ENCODE measurements at places on chromosomes 4 and X. TPM values are rescaled to one million over a fixed set of nuclear protein-coding genes. Genes with fewer than 3 reads are reported as not detected.

GRCh38 chr4:100707786-100708185 lies 190.0 kb upstream of the EMCN start:
- H3K27ac ChIP-seq: no peak overlapping the region
- DNase-seq: no peak
- no peaks in the 10 kb centered on the region for H3K4me1 ChIP-seq
- H3K27me3 ChIP-seq: no peaks in the 10 kb centered on the region
- H3K4me3 ChIP-seq: no peak overlapping the region

- no peaks in the 10 kb centered on the region for H3K4me1 ChIP-seq
- no peak overlapping the region for H3K4me3 ChIP-seq
- no peaks in the 10 kb centered on the region for H3K27me3 ChIP-seq
- no peak for DNase-seq
- no peak overlapping the region for H3K27ac ChIP-seq
Observed at GRCh38 chr4:90950385-90950841, 823.2 kb downstream of the CCSER1 start.

GRCh38 chrX:153471663-153472280 lies 1.4 kb upstream of the HAUS7 start:
- H3K4me3 ChIP-seq: no peak overlapping the region
- DNase-seq: no peak
- no peaks in the 10 kb centered on the region for H3K4me1 ChIP-seq
- H3K27ac ChIP-seq: no peak overlapping the region

- no peaks in the 10 kb centered on the region for H3K36me3 ChIP-seq
- H3K27ac ChIP-seq: no peak overlapping the region
- H3K4me1 ChIP-seq: no peaks in the 10 kb centered on the region
- no peak overlapping the region for H3K4me3 ChIP-seq
- H3K27me3 ChIP-seq: no peaks in the 10 kb centered on the region
Observed at GRCh38 chr4:132238697-132239096, 910.4 kb upstream of the PCDH10 start.

DNA sequence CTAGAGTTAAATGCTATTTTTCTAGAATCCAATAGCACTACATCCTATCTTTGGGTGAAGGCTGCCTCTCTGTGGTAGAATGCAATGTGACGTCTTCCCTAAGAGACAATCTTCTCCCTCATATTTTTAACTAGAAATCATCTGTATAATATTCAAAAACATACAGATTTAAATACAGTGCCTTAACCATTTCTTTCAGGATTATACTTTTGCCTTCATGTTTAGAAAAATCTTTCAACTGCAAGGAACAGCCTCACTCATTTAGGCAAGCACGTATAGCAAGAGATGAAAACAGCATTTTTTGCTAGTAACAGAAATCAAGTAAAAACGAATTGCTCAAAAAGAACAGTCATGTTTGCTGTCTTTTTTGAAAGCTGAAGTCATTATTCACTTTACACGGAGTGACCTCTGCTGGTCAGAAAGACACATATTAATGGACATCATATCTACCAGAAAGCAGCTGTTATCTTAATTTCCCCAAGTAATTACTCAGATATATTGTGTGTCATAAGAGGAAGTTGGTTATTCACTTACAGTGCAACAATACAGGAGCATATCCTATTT lies 422.3 kb downstream of the STPG2 start:
- no peak for DNase-seq
- H3K4me3 ChIP-seq: no peak overlapping the region
- no peak overlapping the region for H3K27ac ChIP-seq
- no peaks in the 10 kb centered on the region for H3K27me3 ChIP-seq
- H3K4me1 ChIP-seq: no peaks in the 10 kb centered on the region

DNA sequence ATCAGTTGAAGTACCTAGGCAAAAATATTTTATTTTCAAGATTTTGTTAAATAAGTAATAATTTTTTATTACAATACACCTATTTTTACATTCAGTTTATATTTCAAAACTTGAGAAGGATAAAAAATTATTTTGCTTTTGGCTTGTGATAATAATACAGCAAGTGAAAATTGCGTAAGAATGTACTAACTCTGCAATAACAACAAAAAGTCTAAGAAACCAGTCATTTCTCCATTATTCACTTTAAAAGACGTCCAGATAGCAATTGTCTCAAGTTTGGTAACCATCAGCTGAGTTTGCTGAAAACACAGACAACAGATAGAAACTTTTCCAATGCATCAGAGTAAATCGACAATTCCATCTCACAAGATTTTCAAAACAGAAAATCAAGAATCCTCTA lies 12.1 kb downstream of the CXCL8 start:
- no peak overlapping the region for H3K4me3 ChIP-seq
- no peak for DNase-seq
- H3K36me3 ChIP-seq: no peaks in the 10 kb centered on the region
- no peaks in the 10 kb centered on the region for H3K27me3 ChIP-seq
- no peak overlapping the region for H3K27ac ChIP-seq

- no peak for DNase-seq
- no peak overlapping the region for H3K4me3 ChIP-seq
- no peaks in the 10 kb centered on the region for H3K27me3 ChIP-seq
- H3K27ac ChIP-seq: no peak overlapping the region
Observed at GRCh38 chr4:35963383-35963782, 280.9 kb downstream of the ARAP2 start.

- DNase-seq: no peak
- no peaks in the 10 kb centered on the region for H3K27me3 ChIP-seq
- no peaks in the 10 kb centered on the region for H3K4me1 ChIP-seq
- no peak overlapping the region for H3K4me3 ChIP-seq
- no peak overlapping the region for H3K27ac ChIP-seq
- H3K36me3 ChIP-seq: no peaks in the 10 kb centered on the region
Observed at GRCh38 chr4:73772363-73772762, 32.0 kb downstream of the CXCL8 start.

DNA sequence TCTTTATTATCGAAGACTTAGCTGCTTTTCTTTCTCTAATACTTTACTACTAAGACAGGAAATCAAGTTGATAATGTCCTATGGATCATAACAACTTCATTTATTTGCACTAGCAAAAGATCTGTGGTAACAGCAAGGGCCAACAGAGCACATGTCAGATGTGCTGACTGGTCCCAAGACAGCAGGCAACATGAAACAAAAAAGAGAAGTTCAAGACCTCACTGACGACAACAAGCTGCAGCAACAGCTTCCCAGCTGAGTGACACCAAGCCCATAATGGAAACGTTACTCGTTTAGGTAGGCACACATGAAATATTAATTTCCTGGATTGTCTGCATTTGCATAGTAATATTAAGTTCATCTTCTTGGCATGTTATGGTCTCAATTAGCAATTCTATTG lies 126.9 kb downstream of the UNC5C start:
- no peak for DNase-seq
- no peaks in the 10 kb centered on the region for H3K4me1 ChIP-seq
- H3K27me3 ChIP-seq: no peaks in the 10 kb centered on the region
- H3K27ac ChIP-seq: no peak overlapping the region
- no peak overlapping the region for H3K4me3 ChIP-seq
- no peaks in the 10 kb centered on the region for H3K36me3 ChIP-seq

- H3K4me1 ChIP-seq: no peaks in the 10 kb centered on the region
- no peak overlapping the region for H3K4me3 ChIP-seq
- H3K27ac ChIP-seq: no peak overlapping the region
- H3K27me3 ChIP-seq: no peaks in the 10 kb centered on the region
Observed at GRCh38 chr4:128796934-128797333, 12.6 kb upstream of the JADE1 start.

The TMEM47 gene
- total RNA-seq: 53.0 TPM

The CTAG2 gene
- not detected for total RNA-seq

The CXorf65 gene
- not detected for total RNA-seq

The C4orf50 gene
- not detected for total RNA-seq
